SK-N-DZ (cell line): ENCODE measurements at places on chromosomes 7 and 10.

- DNase-seq = no peak
Observed at GRCh38 chr7:108347616-108348015, 108.6 kb downstream of the NRCAM start.

- DNase-seq = no peak
Observed at GRCh38 chr7:112587504-112587903, 106.7 kb downstream of the LSMEM1 start.

DNA sequence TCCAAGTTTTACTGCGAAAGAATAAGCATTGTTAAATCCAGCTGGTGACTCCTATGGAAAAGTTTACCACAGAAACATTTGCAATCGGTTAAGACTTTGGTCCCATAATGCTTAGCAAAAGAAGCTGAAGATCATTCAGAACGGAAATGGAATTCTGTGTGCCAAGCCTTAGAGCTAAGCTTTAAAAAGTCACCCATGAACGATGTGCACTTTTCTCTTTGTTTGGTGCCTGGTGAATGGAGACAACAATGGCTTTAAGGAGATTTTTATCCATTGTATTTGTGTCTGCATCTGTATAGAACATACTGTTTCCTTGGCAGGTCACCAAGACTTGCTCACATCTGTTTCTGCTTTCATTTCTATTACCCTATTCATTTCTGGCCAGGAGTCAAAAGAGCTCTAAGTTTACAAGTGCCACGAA lies 26.3 kb upstream of the COL1A2 start:
- no peak for DNase-seq

DNA sequence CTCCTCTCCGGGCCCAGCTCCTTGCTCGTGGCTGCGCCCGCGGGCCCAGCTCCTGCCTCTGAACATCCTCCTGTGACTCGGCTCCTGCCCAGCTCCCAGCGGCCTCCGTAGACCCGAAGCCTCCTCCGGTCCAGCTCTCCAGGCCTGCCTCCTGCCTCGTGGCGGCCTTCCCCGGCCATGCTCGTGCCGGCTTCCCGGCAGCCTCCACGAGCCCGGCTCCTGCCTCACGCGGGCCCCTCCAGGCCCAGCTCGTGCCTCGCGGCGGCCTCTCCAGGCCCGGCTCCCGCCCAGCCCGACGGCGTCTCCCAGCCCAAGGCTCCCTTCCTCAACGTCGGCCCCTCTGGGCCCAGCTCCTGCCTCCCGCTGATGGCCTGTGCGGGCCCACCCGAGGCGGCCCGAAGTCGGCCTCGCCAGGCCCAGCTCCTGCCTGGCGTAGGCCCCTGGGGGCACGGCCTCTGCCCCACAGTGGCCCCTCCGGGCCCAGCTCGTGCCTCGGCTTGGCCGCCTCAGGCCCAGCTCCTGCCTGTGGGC lies 16.9 kb upstream of the TMEM248 start:
- DNase-seq = no peak
